ENCODE measurements at places on chromosomes 16 and 17.

- DNase-seq: peak; percentile 81
Measured at GRCh38 chr16:77564791-77565390, 130.1 kb upstream of the ADAMTS18 start.

GRCh38 chr17:57143361-57143760 is 58.3 kb downstream of the AKAP1 start:
- DNase-seq: peak; percentile 24

- no peak for DNase-seq
Measured at GRCh38 chr16:71883168-71883848, 674 bp downstream of the ZNF821 start.

- peak; percentile 50 for DNase-seq
Measured at GRCh38 chr16:65658349-65658748, 536.5 kb upstream of the CDH11 start.

DNA sequence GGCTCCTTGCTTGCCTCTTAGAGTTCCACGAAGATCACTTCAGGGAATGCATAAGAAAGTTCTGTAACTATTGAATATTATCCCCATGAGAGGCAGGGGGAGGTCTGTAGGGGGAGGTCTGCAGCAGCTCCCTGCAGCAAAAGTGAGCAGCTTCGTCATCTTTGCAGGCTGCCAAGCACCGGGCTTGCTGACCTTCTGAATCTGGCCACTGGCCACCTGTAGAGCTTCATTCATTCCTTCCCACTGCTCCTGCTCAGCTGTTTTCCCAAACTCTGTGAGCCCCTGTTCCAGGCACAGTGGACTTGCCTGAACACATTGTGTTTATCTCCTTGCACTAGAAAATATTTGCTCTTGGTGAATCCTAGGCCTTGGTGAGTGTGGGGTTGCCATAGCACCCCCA is 443.3 kb downstream of the HAPSTR1 start:
- no peak for DNase-seq

GRCh38 chr17:43823350-43824084 is 9.4 kb downstream of the MPP3 start:
- DNase-seq: no peak

Measured in fibroblast of lung (primary cell).